Pulmonary artery endothelial cell (primary cell): ENCODE measurements at places on chromosomes 4 and X. TPM values are rescaled to one million over a fixed set of nuclear protein-coding genes. Genes with fewer than 3 reads are reported as not detected.

Gene IGSF1
- not detected in 2 replicates for total RNA-seq

DNA sequence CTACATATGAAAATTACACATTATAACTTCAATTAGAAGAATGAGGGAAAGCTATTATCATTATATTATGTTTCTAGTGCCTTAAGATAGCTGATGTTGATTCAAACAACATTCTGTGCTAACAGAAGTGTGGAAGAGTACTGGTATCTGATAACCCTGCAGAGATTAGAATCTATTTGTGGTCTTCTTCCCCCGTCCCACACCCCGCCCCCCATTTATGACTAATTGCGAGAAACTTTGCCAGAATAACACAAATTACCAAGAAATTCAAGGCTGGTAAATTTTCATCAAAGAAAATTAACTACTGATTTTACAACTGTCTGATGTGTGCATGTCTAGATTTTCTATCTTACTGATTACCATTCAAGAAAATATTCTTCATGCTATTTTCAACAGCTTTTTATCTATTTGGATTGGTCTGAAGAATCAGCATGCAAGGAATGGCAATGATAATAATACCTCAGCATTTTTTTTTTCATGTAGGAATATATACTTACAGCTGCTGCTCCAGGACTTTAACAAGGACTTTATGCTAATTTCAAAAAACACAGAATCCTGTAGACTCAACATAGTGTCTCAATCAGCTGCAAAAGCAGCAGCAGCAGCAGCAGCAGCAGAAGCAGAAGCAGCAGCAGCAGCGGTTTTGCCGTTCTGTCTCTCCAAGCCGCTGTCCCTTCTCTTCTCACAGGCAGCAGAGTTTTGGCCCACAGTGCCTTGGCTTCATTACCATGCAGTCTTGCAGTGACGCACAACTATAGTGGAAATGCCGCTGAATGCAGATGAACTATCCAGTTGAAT lies 126.7 kb downstream of the FRYL start:
- no peak for DNase-seq

GRCh38 chr4:152385551-152385950 lies 150.3 kb downstream of the FBXW7 start:
- DNase-seq = no peak

Gene F11
- not detected in 2 replicates for total RNA-seq

Gene DUSP21
- total RNA-seq = not detected in 2 replicates

Gene MAGEA1
- 0.07 TPM in 1 of 2 replicates, not detected in the other for total RNA-seq

DNA sequence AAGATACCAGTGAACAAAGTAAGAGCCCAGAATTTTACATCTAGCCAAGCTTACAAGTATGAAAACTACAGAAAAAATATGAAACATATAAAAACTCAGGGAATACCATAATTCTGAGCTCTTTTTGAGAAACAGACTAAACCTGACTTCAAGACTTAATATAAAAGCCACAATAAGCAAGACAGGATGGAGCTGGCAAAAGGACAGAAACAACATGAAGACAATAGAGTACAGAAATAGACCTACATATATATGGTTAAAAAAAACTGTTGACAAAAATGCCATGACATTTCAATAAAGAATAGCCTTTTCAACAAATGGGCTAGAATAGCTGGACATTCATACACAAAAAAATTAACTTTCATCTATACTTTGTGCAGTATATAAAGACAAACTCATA lies 49.4 kb downstream of the UBA6 start:
- DNase-seq = peak; percentile 58

Gene EREG
- not detected in 2 replicates for total RNA-seq

GRCh38 chrX:14027036-14027435 lies 2.7 kb downstream of the GEMIN8 start:
- no peak for DNase-seq

GRCh38 chr4:185567381-185568376 lies 32.4 kb upstream of the PDLIM3 start:
- peak; percentile 54 for DNase-seq

Gene P2RY8
- total RNA-seq = not detected in 2 replicates

DNA sequence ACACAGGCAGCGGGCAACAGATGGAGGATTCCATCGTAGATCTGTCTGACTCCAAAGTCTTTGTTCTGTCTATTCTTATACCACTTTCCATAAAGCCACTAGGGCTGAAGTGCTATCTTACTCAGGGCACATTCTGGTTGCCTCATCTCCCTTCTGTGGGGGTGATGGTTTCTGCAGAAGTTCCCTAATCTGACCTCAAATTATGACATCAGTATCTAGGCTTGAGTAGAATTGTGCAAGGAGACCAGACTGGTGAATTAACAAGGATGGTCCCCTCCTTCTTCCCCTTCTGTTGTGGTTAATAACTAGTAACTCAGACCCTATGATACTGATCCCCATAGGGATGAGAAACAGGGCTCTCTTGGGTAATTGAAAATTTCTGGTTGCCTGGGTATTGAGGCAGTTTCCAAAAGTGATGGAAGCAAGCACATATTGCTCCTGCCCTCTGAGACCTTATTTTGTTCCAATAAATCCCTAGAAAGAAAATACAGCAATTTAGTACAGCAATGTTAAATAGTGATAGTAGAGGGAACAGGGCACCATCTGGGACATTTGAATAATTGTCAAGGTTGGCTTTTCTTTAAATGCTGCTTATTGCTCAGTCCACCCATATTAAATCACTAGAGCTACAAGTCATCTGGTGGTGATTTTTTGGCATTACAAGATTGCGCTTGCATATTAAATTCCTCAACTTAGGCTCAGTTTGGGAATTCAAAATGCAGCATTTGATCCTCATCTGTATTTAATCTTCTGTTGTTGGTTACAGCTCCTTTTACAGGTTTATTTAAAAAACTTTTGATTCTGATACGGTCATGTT lies 57.3 kb upstream of the AP1S2 start:
- no peak for DNase-seq

Gene ATP2B3
- 0.11 TPM in 1 of 2 replicates, not detected in the other for total RNA-seq

DNA sequence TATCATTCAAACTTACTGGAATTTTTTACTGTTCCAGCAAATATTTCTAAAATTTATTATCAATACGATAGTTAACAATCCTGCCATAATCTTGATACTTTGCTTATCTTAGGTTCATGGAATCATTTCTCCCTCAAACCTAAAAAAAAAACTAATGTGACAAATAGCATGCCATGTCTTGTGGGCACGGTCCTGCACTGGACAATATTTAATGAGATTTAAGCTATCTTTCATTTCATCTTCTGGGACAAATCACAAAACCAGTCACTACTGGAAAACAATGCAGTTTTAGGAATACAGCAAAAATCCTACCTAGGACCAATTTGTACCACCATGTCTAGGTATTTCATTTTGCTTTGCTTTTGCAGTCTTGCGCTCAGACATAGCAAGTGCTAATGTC lies 93.7 kb downstream of the FRYL start:
- DNase-seq = no peak

- DNase-seq = no peak
Observed at GRCh38 chr4:127747883-127748282, 17.7 kb downstream of the SLC25A31 start.

Gene ABCD1
- total RNA-seq = 9.5 and 9.6 TPM in 2 replicates

Gene LUZP4
- not detected in 2 replicates for total RNA-seq

Gene SHISA3
- total RNA-seq = 17.2 and 166 TPM in 2 replicates

Gene LRAT
- total RNA-seq = not detected in 2 replicates

Gene FRAS1
- total RNA-seq = 8.6 and 26.8 TPM in 2 replicates

GRCh38 chrX:28651186-28651585 lies 63.9 kb downstream of the IL1RAPL1 start:
- no peak for DNase-seq

GRCh38 chrX:112867570-112867969 lies 26.9 kb upstream of the AMOT start:
- DNase-seq = no peak

GRCh38 chr4:182324282-182324681 lies 81.1 kb downstream of the TENM3 start:
- DNase-seq = no peak

DNA sequence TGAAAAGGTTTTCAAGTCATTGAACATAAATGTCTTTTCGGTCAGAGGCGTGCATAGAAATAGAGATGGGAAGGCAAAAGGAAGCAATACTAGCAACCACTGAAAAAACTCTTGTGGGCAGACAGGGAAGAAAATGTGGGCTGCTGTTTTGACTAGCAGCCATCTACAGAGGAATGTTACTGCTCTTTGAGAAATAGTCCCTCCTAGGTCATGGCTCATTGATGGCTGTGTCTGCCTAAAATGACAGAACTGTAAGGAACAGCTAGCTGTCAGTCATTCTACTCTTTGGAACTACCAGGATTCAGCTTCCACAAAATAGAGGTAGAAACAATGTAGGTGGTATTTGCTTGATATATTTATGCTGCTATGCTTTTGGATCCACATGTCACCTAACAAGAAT lies 26.9 kb upstream of the TMPRSS11B start:
- DNase-seq = no peak

Gene NEUROG2
- not detected in 2 replicates for total RNA-seq

DNA sequence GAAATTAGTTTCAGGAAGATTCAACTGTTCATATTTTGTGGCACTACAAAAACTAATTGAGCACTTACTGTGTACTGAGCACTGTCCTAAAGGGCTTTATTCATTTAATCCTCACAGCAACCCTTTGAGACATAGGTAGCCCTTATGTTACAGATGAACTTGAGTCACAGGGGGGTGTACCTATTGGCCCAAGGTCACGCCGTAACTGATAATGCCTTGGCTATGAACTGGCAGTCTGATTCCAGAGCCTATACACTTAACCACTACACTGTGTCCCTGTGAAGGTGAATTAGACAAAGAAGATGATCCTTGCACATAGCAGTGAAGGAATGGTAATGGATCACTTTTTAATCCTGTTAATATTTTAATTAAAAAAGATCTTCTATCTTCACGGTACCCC lies 12.0 kb downstream of the TMEM165 start:
- DNase-seq = no peak

DNA sequence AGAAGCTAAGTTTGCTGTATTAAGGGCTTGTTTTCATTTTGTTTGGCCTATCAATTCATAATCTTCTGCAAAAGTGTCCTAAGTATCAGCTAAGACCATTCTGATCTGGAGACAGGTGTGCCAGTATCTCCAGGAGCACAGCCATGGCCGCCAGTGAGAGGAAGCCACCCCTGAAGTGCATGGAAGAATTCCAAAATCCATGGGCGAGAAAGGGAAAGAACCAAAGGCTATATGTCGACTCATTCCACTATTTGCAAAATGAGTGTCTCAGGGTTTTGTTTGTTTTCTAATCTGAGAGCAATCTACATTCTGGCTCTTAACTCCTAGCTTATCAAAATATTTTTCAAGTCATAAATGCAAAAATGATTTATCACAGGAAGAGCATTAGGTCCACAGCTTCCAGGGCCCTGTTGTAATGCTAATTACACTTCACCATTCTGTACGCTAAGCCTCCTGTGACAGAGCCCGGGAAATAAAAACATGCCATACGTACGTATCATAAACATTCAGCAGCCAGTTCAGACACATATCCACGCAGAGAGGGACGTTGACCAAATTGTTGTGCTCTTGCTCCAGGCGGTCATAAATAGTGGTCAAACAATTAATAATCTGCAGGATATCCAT lies 137.3 kb upstream of the FTHL17 start:
- no peak for DNase-seq

Gene DCHS2
- 0.07 TPM in 1 of 2 replicates, not detected in the other for total RNA-seq

Gene FDCSP
- total RNA-seq = not detected in 2 replicates

DNA sequence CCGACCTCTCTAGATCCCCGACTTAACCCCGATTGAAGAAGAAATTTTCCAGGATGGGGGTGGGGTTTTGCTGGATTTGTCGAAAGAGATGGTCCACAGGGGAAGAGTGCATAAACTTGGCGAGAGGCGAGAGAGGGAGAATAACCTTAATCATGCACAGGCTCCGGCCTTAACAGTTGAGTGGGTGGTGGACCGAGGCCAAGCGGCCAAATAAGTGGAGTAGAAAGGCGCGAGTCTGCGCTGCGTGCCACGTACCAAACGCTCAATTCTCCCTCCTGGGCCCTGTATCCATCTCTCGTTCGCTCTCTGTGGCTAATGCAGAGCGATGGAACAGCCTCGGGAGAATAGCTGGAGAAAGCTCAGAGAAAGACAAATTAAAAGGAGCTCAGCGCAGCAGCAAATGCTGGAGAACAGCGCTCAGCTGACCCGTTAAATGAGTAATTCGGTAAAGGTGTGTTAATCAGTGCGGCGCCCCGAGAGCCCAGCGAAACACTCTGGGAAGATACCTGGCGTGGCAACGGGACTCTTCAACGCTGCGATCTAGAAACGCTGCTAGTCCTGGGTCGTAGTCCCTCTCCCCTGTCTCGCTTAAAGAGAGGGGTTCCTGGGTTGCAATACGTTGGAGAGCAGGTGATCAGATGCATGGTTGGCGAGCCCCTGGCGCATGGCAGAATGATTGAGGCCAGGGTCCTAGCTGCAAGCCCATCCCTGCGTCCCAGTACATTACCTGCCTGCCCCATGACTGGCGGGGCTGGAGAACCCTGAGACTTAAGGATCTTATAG lies 887 bp upstream of the IL1RAPL2 start:
- DNase-seq = no peak

Gene UBL4A
- total RNA-seq = 47.5 and 56.1 TPM in 2 replicates

Gene FRMPD3
- total RNA-seq = not detected in 2 replicates

Gene SSX3
- not detected in 2 replicates for total RNA-seq

- no peak for DNase-seq
Observed at GRCh38 chr4:186551849-186552248, 3.5 kb downstream of the MTNR1A start.

Gene SHROOM2
- total RNA-seq = 5.1 and 6.9 TPM in 2 replicates

Gene SYNPO2
- total RNA-seq = 0.13 and 0.18 TPM in 2 replicates

- no peak for DNase-seq
Observed at GRCh38 chrX:13005661-13006473, 31.0 kb downstream of the TMSB4X start.

- no peak for DNase-seq
Observed at GRCh38 chr4:137124278-137124932, 407.9 kb downstream of the PCDH18 start.

GRCh38 chr4:53558065-53558801 lies 33.1 kb downstream of the LNX1 start:
- DNase-seq = no peak

Gene TEX11
- total RNA-seq = not detected in 2 replicates

DNA sequence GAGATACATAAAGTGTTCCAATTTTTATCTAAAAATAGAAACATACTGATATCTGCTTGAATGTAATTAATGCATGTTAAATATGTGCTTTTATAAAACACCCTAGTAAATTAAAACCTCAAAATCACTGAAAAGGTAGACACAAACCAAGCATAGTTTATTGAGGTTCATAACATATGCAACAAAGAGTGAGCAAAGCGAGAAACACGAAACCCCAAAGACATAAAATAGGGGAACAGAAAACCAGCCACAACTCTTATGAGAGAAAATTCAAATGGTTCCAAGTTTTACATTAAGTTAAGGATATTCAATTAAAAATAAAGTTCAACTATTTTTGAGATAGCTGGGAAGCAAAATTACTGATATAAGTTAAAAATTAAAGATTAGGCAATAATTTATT lies 336.4 kb upstream of the AGA start:
- DNase-seq = no peak

GRCh38 chrX:115400960-115401359 lies 111.4 kb downstream of the LUZP4 start:
- no peak for DNase-seq

DNA sequence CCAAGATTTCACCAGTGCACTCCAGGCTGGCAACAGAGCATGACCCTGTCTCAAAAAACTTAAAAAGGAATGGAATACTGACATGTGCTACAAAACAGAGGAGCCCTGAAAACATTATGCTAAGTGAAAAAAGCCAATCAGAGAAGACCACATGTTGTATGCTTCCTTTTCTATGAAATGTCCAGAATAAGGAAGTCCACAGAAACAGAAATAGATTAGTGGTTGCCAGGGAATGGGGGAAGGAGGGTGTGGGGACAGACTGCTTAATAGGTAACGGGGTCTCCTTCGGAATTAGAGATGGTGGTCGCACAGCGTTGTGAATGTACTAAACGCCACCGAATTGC lies 30.1 kb upstream of the KIAA0232 start:
- no peak for DNase-seq

Gene ARHGAP4
- total RNA-seq = 26.5 and 37.0 TPM in 2 replicates

Gene HAND2
- total RNA-seq = 8.6 and 11.4 TPM in 2 replicates
